ENCODE measurements at places on chromosomes 2 and 18. TPM values are rescaled to one million over a fixed set of nuclear protein-coding genes. Genes with fewer than 3 reads are reported as not detected.

Gene CACNB4
- total RNA-seq: 62.9 TPM

Gene TEKT4
- total RNA-seq: 0.69 TPM

Gene IGFBP2
- 176 TPM for total RNA-seq

Gene NT5DC4
- total RNA-seq: not detected

Gene MBOAT2
- 116 TPM for total RNA-seq

Gene AP1S3
- total RNA-seq: 9.4 TPM

Gene RAB27B
- 13.3 TPM for total RNA-seq

Gene CRACDL
- total RNA-seq: 2.1 TPM
